ENCODE measurements at places on chromosomes 5 and 9.

DNA sequence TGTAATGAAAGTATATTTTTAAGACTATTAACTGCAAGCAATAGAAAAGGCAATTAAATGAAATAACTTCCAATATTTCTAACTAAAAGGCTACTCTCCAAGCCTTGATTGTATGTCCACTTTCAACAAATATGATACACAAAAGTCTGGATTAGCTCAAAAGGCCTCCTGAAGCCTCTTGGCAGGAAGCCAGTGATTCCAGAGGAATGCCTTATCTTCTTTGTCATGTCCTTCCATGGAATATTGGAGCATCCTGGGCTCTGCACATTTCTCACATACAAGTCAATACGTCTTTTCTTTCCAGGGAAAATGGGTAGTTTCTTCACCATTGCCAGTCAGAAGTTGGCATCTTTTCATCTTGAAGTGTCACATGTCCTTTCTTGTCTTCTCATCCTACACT is 357.8 kb downstream of the KDM4C start:
- no peak for DNase-seq

DNA sequence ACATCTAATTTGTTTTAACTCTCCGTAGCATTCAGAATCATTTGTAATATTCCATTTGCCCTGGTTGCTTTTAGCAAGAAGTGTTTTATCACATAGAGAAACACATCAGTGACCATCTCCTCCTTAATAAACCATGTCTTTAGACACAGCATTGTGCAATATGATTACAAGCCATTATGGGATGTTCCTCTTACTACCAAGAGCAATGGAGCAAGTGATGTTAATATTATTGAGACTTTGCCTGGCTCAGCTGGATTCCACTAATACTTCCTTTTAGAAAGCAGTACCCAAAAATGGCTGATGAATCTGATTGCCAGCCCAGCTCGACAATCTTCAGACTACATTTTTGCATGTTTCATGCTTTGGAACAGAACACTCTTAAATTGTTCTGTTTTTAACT is 364.2 kb downstream of the OSTF1 start:
- no peak for DNase-seq

DNA sequence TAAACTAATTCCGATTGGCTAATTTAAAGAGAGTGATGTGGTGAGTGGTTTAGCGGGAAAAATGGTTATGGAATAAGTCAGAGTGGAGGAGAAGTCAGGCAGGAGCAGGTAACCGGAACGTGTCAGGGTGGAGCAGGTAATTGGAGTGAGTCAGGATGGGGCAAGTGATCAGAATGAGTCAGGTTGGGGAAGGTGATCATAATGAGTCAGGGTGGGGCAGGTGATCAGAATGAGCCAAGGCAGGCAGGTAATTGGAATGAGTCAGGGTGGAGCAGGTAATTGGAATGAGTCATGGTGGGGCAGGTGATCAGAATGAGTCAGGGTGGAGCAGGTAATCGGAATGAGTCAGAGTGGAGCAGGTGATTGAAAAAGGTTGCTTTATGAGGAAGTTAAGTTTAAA is 101.4 kb downstream of the TMEM167A start:
- no peak for DNase-seq

DNA sequence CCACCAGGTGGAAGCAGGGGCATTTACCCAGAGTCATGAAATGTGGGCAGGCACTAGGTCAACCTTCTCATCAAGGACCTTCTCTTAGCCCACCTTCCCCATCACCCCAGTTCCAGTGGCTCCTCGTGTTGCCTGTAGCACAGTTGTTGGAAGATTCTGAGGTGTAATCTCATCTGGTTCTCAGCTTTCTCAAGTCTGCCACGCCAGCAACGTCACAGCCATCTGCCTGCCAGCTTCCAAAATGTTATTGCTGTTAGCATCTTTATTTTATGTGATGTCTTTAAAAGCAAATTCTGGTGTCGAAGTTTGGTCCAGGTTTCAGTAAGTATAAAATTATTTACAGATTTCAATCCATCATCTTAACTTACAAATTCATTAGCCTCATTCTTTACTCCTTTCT is 10.7 kb downstream of the C9orf153 start:
- DNase-seq, result no peak

DNA sequence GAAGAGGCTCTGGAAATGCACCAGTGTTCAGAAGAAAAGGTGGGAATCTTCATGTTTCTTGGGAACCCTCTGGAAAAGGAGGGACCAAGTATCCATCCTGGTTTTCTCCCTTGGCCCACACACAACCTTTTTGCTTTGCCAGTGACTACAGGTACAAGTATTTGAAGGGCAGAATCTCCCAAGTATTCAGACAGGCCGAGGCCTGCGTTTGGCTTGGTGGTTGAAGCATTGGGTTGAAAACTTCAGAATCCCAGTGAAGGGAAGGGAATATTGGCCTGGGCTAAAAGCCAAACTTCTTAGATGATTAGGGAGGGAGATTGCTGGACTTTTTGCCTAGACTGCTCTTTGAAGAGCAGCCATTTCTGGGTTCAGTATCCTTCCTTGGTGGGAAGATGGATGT is 71.9 kb downstream of the UBAP1 start:
- no peak for DNase-seq

- no peak for DNase-seq
These were observed 577 bp downstream of the TUT7 start for GRCh38 chr9:86353655-86354010.
